ENCODE measurements at places on chromosomes 1 and 21.

- no peak for DNase-seq
Measured at GRCh38 chr1:90834886-90835660, 118.0 kb upstream of the BARHL2 start.

DNA sequence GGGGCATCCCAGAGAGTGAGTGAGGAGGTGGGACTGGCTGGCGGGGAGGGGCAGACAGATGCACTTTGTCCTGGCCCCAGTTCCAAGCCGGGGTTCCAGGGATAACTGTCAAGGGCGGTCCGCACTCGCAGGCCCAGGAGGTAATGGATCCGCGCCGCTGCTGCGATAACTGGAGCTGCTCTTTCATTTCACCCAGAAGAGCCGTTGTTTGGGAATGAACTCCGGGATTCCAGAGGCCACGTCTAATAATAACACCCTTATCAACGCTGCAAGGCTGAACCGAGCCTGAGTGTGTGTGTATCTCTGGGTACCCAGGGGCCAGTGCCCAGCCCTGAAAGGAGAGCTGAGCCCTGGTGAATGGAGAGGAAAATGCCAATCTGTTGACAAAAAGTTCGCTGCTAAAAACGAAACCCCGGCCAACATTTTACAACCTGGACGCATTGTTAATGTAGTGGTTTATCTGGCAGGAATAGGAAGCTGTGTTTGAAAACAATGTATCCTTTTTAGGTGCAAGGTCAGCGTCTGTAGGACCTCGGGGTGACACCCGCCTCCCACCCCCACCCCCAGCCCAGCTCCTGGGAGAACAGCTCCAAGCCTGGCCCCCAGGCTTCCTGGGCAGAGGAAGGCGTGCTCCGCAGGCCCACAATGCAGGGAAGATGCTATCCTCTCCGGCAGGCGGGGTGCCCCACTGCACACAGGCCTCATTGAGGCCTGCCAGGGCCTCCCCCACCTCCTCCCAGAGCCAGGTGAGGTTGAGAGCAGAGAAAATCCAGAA, 119.7 kb downstream of the PROX1 start:
- no peak for DNase-seq

DNA sequence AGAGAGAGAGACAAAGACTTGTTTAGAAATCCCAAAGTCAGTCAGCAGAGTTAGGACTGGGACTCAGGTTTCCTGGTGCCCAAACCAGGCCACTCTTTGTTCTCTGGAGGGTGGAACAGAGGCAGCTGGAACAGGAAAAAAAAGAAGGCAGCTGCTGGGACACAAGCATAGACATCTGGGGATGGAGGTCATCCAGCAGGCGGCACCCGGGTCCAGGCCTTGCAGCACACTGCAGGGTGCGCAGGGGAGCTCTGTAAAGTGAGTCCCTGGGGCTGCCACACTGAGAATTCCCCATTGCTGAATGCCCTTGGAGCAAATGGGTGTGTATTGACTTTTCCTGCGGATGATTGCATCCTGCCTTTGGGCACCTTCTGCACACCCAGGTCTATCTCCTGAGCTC, 222.9 kb upstream of the CSF3R start:
- DNase-seq = no peak

GRCh38 chr1:42403880-42404400, 23.3 kb downstream of the RIMKLA start:
- DNase-seq = no peak

DNA sequence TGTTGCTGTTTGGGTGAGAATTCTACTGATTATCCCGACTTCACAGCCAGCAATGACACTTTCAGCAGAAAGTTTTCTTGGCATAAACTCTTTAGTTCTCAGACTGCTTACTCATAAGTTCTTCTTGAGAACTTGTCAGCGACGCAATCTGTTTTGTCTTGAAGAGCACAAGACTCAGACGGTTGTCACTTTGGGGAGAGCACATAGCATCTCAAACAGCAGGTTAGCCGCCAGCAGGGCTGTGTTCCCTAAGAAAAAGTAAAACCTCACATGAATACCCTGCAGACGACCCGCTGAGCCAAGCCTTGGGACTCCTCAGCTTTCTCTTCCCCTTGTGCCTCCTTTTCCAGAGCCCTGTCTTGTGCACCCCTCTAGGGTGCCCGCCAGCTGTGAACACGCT, 11.4 kb downstream of the AGMAT start:
- DNase-seq = no peak

- no peak for DNase-seq
Measured at GRCh38 chr1:94013367-94013878, 104.2 kb upstream of the GCLM start.

DNA sequence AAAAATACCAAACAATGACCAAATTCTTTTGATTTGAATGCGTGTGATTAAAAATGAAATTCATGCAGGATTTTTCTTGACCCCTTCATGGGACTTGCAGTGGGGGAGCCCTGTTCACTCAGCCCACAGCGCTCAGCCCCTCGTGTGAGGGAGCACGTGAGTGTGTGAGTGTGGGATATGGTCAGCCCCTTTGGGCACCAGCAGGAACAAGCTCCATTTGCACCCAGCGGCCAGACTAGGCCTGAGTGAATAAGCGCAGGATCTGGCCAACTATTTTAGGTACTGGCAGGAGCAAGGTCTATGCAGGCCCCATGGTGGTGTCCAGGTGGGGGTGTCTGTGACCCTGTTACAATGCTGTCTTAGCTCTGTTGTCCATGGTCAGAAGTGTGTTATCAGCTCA, 1631.2 kb downstream of the BRINP3 start:
- no peak for DNase-seq

- no peak for DNase-seq
Measured at GRCh38 chr21:31334648-31335121, 9.4 kb downstream of the TIAM1 start.

GRCh38 chr1:52709016-52709415, 10.9 kb upstream of the COA7 start:
- DNase-seq = no peak

DNA sequence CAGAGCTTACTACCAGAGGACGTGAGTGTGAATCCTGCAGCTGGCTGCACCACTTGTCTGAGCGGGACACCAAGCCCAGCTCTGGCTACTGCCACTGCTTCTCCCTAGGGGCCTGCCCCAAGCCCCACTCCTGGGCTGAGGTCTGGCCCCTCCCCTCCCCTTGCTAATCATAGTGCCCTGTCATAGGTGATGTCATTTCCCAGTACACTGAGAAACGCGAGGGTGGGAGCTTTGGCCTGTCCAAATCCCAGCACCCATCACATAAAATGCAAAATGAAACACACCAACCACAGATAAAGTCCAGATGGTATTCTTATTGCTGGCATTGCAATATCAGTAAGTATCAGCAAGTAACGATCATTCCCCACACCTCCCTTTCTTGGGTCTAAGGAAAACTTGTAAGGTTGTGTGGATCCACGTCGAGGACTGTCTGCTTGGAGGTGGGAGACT, 77.7 kb downstream of the TOMM20 start:
- no peak for DNase-seq

DNA sequence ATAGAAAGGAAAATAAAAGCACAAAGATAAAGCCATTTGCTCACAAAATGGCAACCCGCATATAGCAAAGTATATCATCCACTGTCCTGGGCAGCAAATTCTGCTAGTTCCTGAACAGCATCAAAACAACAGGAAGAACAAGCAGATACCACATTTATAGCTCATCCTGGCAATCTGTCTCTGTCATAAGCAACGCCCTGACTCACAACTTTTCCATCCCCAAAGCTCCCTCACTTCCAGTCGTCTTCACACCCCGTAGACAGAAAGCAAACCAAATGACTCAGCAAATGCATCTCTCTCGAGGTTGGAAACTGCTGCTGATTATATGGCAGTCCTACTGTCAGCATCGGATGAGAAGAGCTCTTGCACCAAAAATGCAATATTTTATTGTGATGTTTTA, 65.8 kb downstream of the AK5 start:
- DNase-seq = no peak

DNA sequence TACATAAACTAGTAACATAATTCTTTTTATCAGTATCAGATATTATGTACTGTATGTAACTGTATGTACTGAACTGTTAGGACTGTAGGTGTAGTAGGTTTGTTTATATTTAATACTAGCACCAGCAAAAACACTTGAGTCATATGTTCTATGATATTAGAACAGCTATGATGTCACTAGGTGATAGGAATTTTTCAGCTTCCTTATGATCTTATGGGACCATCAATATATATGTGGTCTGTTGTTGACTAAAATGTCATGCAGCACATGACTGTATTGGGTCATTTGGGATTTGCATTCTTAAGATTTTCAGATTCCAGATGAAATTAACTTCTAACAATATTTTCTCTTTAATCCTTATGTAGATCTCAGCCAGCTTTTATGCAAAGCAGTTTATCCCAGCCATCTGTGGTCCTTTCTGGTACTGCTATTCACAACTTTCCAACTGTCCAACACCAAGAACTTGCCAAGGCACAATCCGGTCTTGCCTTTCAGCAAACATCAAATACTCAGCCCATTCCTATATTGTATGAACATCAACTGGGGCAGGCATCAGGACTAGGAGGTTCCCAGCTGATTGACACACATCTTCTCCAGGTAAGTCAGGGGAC, 38.3 kb upstream of the MYOCOS start:
- no peak for DNase-seq

- no peak for DNase-seq
Measured at GRCh38 chr21:29149808-29150425, 19.5 kb downstream of the MAP3K7CL start.

- no peak for DNase-seq
Measured at GRCh38 chr1:235074523-235075047, 54.1 kb downstream of the TOMM20 start.

GRCh38 chr1:180786624-180787023, 126.1 kb upstream of the KIAA1614 start:
- no peak for DNase-seq

- no peak for DNase-seq
Measured at GRCh38 chr1:18960409-18960808, 3.9 kb upstream of the IFFO2 start.

DNA sequence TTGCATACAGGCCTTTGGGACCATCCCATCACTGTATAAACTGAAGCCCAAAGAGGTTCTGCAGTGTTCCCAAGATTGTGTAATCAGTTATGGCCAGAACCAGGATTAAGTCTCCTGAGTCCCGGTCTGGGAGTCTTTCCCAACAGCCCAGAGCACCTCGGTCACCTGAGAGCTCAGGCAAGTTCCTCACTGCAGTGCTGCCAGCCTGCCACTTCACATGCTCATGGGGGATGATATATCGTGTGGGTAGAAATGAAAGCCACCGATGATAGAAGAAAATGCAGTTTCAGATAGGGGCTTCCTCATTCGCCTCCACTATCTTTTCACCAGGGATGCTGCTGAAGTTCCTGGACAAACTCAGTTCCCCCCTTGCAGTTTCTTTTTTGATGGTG, 30.4 kb downstream of the FHAD1 start:
- no peak for DNase-seq

DNA sequence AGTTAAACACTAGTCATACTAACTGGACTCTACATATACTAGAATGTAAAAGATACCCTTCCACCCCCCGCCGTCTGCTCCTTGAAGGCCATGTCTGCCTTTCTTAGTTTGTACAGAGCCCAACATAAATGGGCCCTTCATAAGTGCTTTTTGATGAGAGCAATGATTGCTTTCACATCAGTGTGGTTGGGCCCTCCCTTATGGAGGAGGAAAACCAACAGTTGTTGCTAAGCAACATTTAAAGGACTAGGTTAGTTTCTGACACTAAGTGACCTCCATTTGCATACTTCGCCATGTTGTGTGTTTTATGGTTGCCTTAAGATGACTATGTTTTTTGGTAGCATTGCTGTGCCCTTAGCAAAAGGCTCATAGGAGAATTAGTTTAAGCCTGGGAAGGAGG, 182.0 kb upstream of the SGIP1 start:
- no peak for DNase-seq

GRCh38 chr1:85584923-85585322, 4.4 kb downstream of the CCN1 start:
- no peak for DNase-seq

GRCh38 chr1:240234485-240235210, 143.0 kb downstream of the FMN2 start:
- DNase-seq = no peak

- no peak for DNase-seq
Measured at GRCh38 chr1:242411901-242412300, 112.6 kb downstream of the PLD5 start.

DNA sequence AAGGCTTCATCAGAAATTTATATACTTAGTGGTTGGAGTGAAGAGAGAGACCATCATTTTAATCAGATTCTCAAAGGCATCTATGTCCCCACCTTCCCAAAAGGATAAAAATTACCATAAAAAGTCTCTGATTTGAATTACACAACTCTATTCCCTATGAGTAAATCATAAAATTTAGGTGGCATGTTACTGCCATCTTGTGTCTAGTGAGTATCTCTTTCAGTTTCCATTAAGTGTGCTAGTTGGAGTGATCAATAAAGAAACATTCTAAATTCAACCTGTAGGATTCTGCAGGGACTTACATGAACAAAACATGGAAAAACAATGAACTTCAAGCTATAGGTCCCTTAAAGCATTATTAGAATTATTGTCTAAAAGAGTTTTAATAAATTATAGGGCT, 655.4 kb downstream of the LTN1 start:
- DNase-seq = no peak

- DNase-seq = no peak
Measured at GRCh38 chr1:203478986-203479385, 3.4 kb downstream of the PRELP start.

- no peak for DNase-seq
Measured at GRCh38 chr21:35827004-35827403, 233.3 kb downstream of the SETD4 start.

- DNase-seq = no peak
Measured at GRCh38 chr1:21241771-21242581, 48.3 kb downstream of the ECE1 start.

DNA sequence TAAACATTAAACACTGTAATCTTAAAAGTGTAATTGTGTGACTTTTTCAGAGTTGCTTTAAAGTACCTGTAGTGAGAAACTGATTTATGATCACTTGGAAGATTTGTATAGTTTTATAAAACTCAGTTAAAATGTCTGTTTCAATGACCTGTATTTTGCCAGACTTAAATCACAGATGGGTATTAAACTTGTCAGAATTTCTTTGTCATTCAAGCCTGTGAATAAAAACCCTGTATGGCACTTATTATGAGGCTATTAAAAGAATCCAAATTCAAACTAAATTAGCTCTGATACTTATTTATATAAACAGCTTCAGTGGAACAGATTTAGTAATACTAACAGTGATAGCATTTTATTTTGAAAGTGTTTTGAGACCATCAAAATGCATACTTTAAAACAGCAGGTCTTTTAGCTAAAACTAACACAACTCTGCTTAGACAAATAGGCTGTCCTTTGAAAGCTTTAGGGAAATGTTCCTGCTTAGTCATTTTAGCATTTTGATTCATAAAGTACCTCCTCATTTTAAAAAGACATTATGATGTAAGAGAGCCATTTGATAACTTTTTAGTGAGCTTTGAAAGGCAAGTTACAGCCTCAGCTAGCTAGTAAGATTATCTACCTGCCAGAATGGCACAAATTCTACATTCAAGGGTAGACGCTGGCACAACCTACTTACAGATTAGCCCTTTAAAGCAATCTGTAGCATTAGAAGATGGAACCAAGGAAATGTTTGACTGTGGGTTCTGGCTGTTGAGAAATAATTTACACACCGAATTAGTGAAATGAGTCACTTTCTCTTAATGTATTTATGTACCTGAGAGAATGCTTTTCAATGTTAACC, 9.4 kb downstream of the SOD1 start:
- DNase-seq = no peak
